ENCODE measurements at places on chromosomes 16 and 17.

DNA sequence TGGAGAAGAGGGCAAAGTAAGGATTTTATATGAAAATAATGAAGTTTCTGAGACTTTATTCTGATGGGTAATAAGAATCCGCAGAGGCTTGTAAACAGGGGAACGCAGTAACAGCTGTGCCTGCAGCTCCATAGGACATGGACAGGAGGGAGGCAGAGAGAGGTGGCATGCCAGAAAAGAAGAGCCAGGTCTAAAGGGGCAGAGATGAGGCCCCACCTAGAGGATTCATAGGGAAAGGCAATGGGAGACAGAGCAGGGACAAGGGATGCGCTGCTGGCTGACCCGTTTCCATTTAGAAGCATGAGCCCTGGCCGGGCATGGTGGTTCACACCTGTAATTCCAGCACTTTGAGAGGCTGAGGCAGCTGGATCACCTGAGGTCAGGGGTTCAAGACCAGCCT is 340.3 kb upstream of the CDH5 start:
- no peak for DNase-seq

- DNase-seq, result no peak
Measured at GRCh38 chr17:31845291-31845690, 13.8 kb downstream of the COPRS start.

GRCh38 chr16:12995721-12996372 is 94.4 kb downstream of the SHISA9 start:
- DNase-seq, result no peak

GRCh38 chr17:50469208-50469605 is 527 bp upstream of the CHAD start:
- no peak for DNase-seq

DNA sequence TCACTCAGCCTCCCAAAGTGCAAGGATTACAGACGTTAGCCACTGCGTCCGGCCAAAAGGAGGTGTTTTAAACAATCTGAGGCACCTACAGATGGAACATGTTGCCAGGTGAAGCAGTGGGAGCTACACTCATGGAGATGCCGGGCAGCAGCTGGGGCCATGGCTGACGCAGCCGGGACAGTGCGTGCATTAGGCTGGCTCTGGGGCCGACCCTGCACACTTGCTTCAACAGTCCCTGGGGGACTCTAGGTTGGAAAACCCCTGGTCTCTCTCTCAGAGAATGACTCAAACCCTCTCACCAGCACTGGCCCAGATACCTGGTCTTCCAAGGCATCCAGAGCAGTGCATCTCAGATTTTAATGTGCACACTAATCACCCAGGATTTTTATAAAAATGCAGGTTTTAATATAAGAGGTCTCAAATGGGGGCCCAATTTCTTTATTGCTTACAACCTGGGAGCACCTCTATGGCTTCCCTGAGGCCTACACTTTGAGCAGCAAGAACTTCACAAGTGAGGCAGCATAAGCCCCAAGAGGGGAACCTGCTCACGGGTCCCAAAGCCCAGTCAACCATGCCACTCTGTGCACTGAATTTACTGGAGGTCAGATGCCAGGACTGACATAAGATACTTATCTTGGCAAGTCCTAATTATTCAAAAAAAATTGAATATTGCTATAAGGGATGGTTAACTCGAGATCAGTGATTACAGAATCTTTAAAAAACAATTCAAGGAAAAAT is 70.8 kb upstream of the TRAP1 start:
- no peak for DNase-seq

- no peak for DNase-seq
Measured at GRCh38 chr17:7717756-7718350, 309 bp downstream of the DNAH2 start.

GRCh38 chr16:70706948-70707465 is 21.2 kb upstream of the MTSS2 start:
- no peak for DNase-seq

DNA sequence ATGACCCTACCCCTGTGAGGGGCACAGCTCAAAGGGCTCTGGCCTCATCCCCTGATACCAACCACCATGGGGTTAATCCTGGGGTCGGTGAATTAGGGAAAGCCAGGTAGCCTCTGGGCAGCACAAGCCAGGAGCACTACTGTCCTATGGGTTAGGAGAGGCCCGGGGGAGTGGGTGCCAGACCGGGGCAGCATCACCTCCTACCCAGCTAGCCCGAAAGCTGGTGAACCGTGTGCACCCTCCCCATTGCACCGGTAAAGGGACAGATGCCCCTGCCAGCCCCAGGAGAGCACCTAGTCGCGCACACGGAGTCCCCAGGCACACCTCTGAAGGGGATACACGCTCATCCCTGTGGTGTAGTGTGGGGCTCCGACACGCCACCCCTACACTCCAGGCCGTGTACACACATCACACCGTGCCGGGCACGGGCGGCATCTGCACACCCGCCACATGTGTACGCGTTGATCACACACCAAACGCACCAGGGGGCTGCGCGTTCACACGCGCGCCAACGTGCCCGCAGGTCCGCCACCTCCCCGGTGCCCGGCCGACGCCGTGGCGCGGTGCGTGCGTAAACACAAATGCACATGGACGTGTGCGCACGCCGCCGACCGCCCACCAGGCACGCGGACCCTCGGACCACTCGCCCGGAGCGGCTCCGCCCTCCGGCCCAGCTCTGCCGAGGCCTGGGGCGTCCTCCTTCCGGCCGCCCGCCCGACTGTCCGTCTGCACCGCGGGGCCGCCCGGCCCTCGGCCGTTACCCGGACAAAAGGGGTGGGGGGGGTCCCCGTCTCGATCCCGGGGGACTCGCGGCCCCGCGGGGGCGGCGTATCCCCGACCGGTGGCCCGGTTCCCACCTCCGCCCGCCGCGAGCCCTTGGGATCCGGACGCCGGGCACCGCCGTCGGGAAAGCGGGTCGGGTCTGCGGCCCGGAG is 785 bp downstream of the UBALD1 start:
- no peak for DNase-seq

- no peak for DNase-seq
Measured at GRCh38 chr16:54862529-54862928, 68.1 kb upstream of the IRX5 start.

DNA sequence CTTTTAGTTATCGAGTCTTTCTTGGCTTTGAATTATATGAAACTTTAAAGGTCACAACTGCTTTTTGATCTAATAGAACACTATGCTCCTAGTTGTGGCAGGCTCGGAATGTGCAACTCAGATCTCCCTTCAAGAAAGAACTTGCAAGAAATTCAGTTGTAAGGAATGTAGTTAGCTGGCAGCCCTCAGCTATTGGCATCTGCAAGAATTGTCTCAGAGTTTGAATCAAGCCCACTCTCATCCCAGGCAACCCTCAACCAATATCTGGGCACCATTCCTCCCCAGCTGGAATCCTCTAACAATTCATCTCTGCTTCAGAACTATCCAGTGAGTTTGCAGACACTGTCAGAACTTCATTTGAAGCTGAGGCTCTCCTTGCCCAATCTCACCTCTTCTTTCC is 447.2 kb downstream of the KIF2B start:
- no peak for DNase-seq

- DNase-seq, result no peak
Measured at GRCh38 chr16:78535098-78535497, 435.6 kb downstream of the WWOX start.

GRCh38 chr17:72422505-72423285 is 301.9 kb downstream of the SOX9 start:
- no peak for DNase-seq

All from stimulated activated CD8-positive, alpha-beta memory T cell treated with anti-CD3 and anti-CD28 coated beads, Interleukin-7, amount 100 ng/mL, for 24 hours (primary cell).